D721Med (cell line): ENCODE measurements at places on chromosomes 11 and 22.
A peak's percentile ranks its signal among the peaks of the same experiment; 100 is the strongest.

- peak; percentile 29 for DNase-seq
These were observed at the start of gene MIAT for GRCh38 chr22:26656891-26657851. Gene MIAT, plus strand, starts transcription at chr22:26657588.

DNA sequence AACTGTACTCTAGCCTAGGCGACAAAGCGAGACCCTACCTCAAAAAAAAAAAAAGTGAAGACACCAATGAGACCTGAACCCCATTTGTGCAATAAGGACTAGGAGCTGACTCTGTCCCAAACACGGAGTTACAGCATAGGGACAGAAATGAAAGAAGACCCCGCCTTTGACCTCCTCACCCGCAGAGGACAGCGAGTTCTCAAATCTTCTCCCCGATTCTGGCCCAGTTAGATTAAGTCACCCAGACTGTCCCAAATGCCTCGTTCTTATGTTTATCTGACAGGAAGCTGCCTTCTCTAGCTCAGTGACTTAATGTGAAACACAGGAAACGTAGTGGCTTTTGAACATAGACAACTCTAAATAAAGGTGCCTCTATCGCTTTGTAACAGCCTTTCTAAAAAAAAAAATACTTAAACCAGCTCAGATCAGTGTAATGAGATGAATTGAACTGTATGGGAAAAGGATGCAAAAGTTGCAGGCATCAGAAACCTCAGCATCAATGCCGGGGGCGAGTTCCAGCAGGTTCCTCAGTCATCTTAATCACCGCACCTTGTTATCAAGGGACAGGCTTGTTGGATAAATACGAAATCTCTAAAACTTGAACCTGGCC is 10.6 kb downstream of the MYH9 start:
- DNase-seq, result no peak

DNA sequence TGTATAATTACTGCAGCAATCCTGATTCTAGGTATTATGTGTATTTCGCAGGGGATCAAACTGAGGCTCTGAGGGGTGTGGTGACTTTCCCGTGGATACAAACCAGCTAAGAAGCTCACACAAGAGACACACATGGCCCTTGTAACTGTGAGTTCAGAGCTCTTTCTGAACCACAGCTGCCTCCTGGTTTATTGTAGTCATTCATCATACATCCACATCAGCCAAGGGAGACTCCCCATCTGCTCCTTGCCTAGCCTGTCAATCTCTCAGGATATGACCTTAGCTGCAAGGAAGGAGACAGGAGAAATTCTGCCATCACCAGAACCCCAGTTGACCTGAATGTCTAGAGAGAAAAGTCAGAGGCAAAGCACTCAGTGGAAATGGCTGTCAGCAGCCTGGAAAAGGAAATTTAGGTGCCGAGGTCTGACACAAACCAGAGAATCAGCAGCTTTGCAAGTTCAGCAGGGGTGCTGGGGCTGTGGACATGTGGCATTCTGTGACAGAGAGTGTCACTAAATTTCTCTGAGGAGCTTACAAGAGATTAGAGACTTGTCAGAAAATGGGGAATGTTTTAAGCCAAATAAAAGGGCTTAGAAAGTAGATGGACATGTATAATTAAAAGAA is 209.5 kb downstream of the AASDHPPT start:
- no peak for DNase-seq

GRCh38 chr22:48842976-48843375 is 984.7 kb downstream of the BRD1 start:
- no peak for DNase-seq
